ENCODE measurements at places on chromosomes 16 and 17.

DNA sequence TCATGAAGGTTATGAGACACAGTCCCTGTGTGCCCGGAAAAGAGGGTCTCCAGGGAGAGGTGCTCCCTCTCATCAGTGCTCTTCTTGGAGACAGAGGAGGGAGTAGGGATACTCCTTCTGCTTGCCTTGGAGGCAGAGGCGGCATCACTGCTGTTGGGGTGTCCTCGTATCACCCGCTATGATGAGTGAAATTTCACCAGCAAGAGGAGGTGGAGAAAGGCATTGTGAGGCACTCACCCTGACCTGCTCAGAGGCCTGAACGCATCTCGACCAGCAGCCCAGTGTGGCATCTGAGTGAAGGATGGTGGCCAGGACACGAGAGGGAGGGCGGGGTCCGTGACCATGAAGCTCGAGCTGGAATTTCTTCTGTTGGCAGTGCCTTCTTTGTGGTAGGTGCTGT is 222.1 kb upstream of the CHMP6 start:
- no peak for DNase-seq

GRCh38 chr16:1007284-1007850 is 25.8 kb downstream of the SOX8 start:
- DNase-seq = no peak

DNA sequence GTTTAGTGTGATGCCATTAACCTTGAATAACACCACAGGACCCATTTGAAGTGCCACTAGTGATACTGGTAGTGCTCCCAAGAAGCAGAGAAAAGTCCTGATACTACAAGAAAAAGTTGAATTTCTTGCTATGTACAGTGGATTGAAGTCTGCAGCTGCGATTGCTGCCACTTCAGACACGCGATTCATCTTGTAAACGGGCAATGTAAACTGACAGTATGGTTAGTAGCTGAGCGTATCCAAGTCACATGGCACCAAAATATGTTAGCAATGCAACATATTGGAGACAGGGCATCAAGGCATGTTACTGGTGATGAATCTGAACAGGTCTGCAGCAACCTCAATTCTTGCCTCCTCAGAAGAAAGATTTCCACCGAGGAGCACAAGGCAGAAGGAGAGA is 238.9 kb downstream of the HS3ST3B1 start:
- DNase-seq = no peak

DNA sequence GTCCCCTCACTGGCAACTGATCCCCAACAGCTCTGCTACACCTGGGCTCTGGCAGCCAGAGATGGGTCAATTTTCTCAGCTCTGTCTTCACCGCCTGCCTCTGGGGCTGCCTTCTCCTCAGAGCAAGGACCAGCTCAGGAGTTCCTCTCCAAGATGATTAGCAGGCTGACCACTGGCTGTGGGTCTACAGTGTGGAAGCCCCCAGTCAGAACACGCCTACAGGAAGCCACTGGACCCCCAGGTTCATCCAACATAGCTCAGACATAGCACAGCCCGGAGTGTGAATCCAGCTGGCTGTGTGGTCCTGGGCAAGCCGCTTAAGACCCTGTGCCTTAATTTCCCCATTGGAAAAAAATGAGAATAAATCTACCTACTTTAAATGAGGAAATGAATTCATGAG is 4.9 kb downstream of the DOK4 start:
- DNase-seq = no peak

DNA sequence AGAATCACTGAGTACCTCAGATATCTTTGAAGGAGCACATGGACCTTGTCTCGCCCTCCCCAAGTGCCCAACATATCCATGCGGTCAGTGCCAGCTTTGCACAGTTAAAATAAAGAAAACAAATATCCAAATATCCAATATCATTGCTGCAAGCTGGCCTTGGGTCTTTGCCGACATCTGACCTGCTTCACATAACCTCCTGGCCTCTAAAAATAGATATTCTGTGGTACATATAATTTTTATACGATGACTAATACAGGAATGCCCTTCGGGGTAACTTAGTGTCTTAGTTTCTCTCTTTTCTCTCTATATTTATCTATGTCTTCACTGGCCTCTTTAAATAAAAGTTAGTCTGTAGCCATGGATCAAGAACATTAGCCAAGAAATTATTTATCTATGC is 67.8 kb downstream of the MAF start:
- no peak for DNase-seq

DNA sequence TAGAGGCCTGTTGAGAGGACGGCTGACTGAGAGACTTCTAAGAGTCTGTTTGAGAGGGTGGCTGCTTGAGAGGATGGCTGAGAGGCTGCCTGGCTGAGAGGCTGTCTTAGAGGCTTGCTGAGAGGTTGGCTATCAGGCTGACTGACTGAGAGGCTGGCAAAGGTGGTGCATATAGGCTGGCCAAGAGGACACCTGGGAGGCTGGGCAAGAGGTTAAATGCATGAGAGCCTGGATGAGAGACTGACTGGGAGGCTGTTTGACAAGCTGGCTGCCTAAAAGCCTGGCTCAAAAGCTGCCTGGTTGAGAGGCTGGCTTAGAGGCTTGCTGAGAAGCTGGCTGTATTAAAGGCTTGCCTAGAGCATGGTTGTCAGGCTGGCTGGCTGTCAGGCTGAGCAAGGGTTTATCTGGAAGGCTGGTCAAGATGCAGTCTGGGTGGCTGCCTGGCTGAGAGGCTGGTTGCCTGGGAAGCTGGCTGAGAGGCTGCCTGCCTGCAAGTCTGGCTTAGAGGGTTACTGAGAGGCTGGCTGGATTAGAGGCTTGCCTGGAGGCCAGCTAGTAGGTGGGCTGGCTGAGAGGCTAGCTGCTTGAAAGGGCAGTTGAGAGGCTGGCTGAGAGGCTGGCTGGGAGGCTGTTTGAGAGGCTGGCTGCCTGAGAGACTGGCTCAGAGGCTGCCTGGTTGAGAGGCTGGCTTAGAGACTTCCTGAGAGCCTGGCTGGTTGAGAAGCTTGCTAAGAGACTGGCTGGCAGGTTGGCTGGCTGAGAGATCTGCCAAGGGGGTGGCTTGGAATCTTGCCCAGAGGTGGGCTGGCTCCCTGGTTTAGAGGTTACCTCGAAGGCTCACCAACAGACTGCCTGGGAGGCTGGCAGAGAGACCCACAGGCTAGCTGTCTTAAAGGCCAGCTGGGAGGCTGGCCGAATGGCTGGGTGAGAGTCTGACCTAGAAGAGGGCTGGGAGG is 38.3 kb upstream of the ACSM2B start:
- no peak for DNase-seq

GRCh38 chr16:56252835-56253234 is 61.5 kb downstream of the GNAO1 start:
- DNase-seq = no peak

DNA sequence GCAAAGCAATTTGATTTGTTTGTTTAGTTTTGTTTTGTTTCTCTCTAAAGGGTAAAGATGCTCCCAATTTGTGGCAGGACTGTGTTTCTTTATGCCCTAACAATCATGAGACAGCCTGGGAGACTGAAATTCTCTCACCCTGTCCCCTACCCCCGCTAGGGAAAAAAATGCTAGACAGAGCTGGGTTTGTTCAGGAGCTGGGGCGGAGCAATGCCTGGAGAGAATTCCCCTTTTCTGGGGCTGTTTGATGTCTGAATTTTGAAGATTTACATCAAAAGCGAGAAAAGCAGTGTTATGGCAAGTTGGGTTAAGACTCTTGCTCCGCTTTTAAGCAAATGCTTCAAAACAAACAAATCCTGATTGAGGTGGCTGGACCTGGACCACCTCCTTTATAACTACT is 8.4 kb downstream of the MAF start:
- DNase-seq = no peak

DNA sequence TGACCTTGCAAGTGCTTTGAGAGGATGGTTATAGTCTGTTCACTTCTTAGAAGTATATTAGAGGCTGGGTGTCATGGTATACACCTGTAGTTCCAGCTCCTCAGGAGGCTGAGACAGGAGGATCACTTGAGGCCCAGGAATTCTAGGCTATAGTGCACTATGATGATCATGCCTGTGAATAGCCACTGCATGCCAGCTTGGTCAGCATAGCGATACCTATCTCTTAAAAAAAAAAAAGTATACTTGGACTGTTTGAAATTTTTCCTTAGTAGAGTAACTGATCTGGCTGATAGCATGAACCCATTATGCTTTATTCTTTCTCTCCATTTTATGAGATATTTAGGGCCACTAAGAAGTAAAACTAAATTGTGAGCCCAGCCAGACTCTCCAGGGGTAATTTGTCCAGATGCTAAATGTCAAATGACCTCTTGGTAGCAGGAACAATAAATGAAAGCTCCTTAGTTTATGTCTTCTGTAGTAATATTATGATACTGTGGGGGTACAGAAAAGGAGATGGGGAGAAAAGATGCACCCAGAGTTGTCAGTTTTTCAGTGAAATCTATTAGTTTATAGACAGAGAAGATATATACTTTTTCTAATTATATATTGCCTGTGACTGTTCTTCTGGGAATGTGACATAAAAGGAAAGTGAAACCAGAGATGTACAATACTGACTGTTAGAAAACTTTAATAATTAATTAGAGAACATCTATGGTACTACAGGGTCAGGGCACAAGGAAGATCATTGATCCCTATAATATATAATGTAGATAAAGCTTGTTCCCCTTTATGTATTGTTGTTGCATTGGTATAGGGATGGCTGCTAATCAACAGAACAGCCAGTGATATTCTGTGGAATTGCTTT is 335.3 kb upstream of the TBX2 start:
- DNase-seq = no peak
